ENCODE measurements at places on chromosomes 5 and 9. TPM values are rescaled to one million over a fixed set of nuclear protein-coding genes. Genes with fewer than 3 reads are reported as not detected.

ENHO gene
- 0.88 TPM for total RNA-seq

NEURL1B gene
- total RNA-seq = 8.5 TPM

KIF27 gene
- 1.1 TPM for total RNA-seq

DPYSL3 gene
- total RNA-seq = 26.1 TPM

SPOCK1 gene
- 13.8 TPM for total RNA-seq
